Forelimb muscle (tissue), 1 donor: ENCODE measurements at places on chromosomes 7 and 10.

GRCh38 chr7:16428672-16429071 lies 7.3 kb upstream of the CRPPA start:
- DNase-seq: no peak

GRCh38 chr10:6385665-6386064 lies 182.9 kb downstream of the PFKFB3 start:
- DNase-seq: no peak

DNA sequence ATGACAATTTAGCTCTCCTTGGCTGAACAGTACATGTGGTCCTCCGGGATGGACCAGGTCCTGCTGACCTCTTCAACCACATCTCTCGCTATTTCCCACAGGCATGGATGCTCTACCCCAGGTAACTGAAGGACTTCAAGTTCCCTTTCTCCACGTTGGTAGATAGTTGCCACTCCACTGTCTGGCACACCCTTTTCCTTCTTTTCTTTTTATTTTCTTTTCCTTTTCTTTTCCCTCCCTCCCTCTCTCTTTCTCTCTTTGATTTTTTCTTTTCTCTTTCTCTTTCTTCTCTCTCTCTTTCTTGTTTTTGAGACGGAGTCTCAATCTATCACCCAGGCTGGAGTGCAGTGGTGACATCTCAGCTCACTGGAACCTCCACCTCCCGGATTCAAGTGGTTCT lies 2.8 kb upstream of the ACBD7 start:
- DNase-seq: no peak

GRCh38 chr10:60950300-60950699 lies 6.3 kb upstream of the RHOBTB1 start:
- DNase-seq: no peak

- no peak for DNase-seq
Observed at GRCh38 chr10:42491001-42491592, 147.3 kb downstream of the ZNF33B start.

- no peak for DNase-seq
Observed at GRCh38 chr10:29535012-29535777, 99.6 kb downstream of the SVIL start.

- DNase-seq: no peak
Observed at GRCh38 chr10:4775808-4776207, 50.2 kb upstream of the AKR1E2 start.

DNA sequence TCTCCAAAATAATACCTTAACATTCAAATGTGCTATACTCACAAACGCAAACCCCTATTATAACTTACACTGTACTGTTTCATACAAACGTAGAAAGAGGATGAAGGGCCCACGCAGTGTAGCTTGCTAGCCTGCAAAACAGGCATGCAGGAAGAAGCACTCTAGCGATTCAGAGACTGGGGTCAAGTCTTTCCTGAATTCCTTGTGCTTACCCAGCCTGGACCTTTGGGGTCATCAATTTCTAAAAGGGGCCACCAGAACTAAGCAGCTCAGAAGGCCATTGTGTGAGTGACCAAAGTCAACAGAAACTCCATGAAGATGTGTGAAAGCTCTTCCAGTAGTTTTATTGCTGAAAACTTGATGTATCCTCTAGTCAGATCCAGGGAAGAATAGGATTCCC lies 111.9 kb downstream of the SVIL start:
- no peak for DNase-seq

GRCh38 chr7:25495342-25496250 lies 267.3 kb upstream of the NPVF start:
- DNase-seq: no peak

- no peak for DNase-seq
Observed at GRCh38 chr10:55146032-55146431, 345.0 kb upstream of the PCDH15 start.

- no peak for DNase-seq
Observed at GRCh38 chr7:132113536-132114371, 462.5 kb downstream of the PLXNA4 start.

DNA sequence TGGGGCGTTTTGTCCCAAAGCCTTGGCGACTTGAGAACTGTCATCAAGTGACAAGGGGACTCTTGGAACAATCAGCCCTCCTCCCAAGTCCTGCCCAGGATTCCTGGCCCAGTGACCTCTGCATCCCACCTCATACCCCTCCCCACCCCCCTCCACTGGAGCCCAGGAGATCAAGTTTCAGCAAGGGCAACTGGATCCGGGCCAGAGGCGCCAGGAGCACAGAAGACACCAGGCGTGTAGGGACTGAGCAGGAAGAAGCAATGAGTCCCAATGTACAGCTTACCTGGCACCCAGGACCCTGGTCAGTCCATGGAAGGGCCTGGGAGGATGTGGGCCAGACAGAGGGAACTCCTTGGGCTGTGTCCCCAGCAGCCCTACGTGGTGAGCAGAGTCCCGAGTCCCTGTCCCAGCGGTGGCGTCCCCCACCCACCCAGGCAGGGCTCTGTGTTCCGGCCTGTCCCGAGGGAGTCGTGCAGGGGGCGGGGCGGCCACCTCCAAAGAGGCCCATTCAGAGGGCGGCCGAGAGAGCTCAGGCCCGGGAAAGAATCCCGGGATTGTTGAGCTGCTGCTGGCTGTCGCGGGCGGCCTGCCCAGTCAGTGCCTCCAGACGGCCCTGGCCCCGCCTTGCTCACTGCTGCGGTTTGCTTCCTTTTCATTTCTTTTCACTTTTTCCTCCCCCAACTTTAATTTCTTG lies 254.1 kb downstream of the TNS3 start:
- DNase-seq: no peak

DNA sequence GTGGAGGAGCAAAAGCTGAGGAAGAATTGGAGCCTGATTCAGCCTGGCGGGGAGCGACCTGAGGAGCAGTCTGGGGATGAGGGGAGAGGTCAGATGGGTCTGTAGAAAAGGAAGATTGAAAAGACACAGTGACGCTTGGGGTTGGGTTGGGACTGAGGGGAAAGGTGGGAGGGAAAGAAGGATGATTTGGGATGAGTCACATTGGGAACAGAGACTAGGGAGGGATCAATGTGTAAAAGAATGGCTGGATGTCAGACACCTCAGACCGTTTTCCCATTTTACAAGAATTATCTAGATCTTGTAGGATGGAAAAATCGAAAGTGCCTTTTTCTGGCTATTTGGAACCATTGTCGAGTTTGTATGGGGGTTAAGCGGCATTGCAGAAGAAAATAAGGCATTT lies 1076.5 kb downstream of the DNAJB9 start:
- no peak for DNase-seq

GRCh38 chr10:69049566-69049961 lies 38.3 kb upstream of the SRGN start:
- DNase-seq: no peak
